ENCODE measurements at places on chromosomes 2 and 18.

DNA sequence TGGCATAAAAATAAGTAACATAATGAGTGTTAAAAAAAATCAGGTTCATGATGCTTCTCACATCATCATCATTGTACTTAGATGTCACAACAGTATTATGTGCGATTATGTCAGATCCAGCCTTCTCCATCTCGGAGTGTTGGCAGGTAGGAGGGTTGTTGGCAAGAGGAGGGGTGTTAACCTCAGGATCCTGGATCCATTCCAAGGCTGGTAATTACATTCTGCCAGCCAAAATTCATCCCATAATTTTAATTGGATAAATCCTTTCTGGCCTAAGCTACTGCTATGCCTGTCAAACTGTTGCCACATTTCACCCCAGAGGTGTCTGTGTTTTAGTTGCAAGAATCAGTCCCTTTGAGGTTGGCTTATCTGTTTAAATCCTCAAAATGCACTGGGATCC lies 891 bp upstream of the FTCDNL1 start:
- no peak for DNase-seq

DNA sequence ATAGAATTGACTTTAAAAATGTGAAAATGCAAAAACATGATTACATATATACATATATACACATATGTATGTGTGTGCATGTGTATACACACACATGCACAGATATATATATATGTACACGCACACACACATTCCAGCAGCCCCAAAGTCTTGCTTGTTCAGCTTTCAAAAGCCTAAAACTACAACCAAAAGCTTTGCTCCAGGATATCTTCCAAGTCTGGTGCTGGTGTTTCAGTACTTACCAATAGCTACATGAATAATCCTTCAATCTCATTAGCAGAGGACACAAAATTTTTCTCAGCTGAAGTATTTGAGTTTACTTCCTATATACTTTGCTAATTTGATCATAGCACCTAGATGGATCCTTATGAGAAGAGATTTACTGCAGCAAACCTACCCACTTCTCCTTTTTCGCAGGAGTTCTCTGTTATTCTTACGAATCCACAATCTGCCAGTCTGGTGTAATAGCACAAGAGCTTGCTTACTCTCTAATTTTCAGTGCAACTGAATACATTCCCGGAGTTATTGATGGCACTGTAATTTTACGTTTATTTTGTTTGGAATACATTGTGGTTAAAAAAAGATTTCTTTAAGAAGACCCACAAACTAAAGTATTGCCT lies 553.3 kb downstream of the ARHGAP15 start:
- no peak for DNase-seq

DNA sequence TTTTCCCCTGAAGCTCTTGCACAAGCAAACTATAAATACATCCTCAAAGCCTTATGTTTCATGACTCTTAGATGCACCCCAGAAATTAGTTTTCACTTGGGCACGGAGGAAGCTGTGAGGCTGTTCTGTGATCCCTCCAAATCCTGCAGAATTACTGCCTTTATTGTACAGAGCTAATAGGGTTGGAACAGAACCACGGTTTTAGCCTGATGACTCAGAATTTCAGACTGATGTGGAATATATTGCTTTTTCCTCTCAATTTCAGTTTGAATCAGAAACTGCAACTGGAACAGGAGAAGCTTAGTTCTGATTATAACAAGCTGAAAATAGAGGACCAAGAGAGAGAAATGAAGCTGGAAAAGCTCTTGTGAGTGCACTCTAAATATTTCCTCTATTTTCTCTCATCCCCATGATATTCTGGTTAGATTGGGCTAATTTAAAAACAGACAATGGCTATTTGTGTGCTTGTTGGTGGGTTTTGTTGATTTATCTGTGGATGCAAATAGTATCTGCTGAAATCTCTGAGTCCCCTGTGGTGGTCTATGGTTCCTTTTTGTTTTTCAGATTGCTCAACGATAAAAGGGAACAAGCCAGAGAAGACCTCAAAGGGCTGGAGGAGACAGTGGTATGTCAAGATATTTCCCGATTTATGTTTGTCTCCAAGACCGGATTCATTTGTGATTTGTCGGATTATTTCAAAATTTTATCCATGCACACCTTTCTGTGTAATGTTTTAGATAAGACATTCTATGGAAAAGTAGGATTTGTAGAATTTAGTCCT lies 38.2 kb upstream of the LYPD6B start:
- no peak for DNase-seq

- DNase-seq, result no peak
These were observed 139.7 kb downstream of the B3GNT2 start for GRCh38 chr2:62335612-62336011.

DNA sequence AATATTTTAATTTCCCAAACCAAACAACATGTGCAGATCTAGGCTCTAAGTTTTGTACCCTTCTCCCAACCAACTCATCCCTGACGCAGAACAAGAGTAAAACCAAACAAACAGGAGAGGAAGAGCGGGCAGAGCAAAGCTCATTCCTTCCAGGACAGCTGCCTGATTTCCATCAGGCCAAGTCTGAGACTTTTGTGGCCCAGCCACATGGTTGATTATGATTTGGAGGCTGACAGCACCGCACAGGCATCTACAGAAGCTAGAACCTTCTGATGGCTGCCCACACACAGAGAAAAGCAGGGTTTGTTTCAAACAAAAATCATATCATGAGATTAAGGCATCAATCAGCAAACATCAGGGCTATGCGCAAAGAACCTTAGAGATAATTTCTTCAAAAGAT lies 262.6 kb downstream of the TNS1 start:
- no peak for DNase-seq

GRCh38 chr2:191539068-191539467 lies 138.9 kb upstream of the NABP1 start:
- DNase-seq, result no peak

GRCh38 chr2:138276339-138276738 lies 225.2 kb upstream of the SPOPL start:
- no peak for DNase-seq

GRCh38 chr2:26988058-26988860 lies 17.8 kb downstream of the MAPRE3 start:
- no peak for DNase-seq

GRCh38 chr18:26826656-26827235 lies 38.8 kb downstream of the AQP4 start:
- no peak for DNase-seq

- no peak for DNase-seq
These were observed 5.5 kb downstream of the RNPEPL1 start for GRCh38 chr2:240573516-240574385.

DNA sequence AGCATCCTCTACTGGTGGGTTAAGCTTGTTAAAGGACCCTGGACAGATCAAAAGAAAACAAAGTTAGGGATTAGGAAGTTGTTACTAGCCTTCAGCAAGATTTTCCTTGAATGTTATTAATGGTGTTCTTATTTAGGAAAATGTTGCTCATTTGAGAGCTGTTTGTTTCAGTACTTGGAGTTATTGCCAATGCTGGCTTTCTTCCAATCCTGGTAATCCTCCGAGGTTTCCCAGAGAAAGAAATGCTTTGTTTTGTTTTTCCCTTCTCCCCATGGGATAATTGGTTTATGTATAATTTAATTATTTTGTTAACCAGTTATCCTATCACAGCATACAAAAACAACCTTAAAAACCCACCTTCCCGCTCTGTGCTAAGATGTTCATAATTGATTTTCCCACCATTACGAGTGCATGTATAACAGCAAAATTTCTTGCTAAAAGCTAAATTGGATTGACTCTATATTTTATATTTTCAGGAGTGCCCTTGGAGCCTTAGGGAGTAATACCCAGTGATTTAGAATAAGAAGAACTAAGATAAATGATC lies 79.8 kb downstream of the MGAT5 start:
- DNase-seq, result no peak

GRCh38 chr2:236946871-236947270 lies 138.8 kb upstream of the COPS8 start:
- no peak for DNase-seq

GRCh38 chr2:151713291-151713903 lies 20.9 kb downstream of the NEB start:
- no peak for DNase-seq

DNA sequence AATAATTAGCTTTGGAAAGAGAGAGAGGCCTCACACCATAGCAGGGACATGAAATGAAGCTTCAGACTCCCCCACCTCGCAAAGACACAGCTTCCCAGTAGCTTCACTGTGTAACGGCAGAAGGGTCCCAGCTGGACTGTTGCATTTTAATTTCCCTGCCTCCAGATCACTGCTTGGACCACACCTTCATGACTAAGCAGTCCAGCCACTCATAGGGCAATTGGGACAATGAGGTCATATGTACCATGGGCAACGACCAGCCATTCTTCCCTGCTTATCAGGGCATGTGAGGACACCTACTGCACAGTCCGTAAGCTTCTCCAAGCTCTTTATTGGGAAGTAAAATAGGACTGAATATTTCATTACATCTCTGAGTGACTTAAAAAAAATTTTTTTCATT lies 183.0 kb downstream of the MREG start:
- DNase-seq, result no peak

- no peak for DNase-seq
These were observed 264.0 kb downstream of the LRATD1 start for GRCh38 chr2:14896330-14897030.

DNA sequence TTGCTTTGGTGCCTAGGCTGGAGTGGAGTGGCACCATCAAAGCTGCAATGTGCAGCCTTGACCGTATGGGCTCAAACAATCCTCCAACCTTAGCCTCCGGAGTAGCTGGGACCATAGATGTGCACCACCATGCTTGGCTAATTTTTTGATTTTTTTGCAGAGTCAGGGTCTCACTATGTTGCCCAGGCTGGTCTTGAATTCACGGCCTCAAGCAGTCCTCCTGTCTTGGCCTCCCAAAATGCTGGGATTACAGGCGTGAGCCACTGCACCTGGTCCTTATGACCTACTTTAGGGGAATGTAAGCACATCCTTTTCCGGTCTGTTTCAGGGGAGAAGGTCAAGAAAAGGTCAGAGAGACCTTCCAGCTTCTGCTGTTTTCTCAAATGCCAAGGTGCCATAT lies 53.4 kb upstream of the SPRED2 start:
- no peak for DNase-seq

GRCh38 chr2:120736202-120736623 lies 545 bp downstream of the GLI2 start:
- no peak for DNase-seq

DNA sequence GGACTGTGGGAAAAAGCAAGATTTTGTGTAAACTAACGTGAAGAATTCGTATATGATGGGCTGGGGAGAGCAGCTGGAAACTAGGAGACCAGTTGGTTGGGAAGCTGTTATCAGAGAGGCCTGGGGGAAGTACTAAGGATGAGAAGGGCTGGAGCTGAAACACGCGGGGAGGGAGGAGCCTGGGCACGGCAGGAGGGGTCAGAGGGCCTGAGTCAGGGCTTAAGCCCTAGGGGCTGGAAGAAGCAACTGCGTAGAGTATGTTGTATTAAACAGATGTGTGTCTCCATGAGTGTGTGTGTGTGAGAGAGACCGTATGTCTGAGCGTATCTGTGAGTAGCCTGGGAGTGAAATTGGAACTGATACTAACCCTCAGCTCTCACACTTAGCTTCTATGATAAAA lies 8.4 kb downstream of the POMC start:
- DNase-seq, result no peak

GRCh38 chr18:10898417-10898974 lies 250.9 kb downstream of the PIEZO2 start:
- no peak for DNase-seq

- no peak for DNase-seq
These were observed 837 bp downstream of the NHEJ1 start for GRCh38 chr2:219159771-219160185.

Measured in esophagus squamous epithelium (tissue), 5 donors.